ENCODE measurements at places on chromosomes 3 and 15. TPM values are rescaled to one million over a fixed set of nuclear protein-coding genes. Genes with fewer than 3 reads are reported as not detected.

The CCR8 gene
- not detected for total RNA-seq

The TNFAIP8L3 gene
- total RNA-seq = not detected

The DUOX1 gene
- total RNA-seq = not detected

DNA sequence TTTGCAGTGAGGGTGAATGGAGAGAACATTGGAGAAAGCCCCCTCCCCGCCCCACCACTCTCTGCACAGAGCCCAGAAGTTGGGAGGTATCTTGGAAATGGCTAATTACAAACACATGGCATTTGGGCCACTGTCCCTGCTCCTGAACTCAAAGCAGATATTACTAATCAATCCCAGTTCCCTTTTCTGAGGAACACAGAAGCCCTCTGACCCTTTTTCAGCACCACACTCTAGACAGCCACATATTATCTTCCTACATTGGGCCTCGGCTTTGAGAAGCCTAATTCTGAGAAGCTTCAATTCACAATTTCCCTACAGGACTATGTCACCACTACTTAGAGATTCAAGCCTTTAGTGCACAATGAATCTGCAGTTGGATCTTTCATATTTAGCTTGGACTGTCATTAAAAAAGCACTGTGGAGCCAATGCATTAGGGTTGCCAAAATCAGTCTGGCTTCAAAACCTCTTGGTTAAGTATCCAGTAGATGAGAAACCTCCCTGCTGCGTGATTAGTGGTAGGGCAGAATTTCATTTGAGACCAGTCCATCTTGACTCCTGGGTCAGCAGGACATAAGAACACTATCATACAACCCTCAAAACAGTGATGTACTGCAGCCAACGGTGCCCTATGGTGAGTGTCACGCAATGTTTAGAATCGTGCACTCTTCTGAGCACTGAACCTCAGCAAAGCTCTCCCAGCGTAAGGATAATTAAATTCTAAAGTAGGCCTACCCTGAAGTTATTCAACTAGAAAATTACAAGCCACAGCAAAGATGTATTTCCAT is 26.1 kb downstream of the MGLL start:
- DNase-seq = no peak

DNA sequence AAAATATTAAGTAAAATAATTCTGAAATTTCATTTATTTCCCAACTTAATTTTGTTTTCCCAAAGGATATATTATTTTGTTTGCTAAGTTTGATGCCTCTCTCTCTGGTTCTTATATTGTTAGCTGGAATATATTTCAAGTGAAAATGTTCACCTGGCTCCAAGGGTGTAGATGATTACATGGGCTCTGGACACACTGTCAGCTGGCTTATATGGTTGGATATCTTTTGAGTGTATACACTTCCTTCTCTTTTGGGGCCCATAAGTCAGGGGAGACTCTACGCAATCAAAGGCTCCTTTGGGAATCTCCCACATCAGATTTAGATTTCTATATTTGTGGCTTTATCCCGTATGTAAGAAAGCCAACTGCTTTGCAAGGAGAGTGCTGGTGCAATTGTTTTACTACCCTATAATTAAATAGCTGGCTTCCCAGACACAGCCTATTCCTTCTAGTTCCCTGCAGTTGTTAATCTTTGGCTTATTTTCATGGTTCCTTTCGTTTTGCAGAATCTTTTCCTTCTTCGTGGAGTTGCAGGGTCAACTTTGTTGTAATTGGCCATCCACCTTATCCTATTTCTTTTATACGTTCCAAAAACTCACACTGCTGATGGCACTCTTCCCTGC is 225.7 kb downstream of the DPH6 start:
- DNase-seq = no peak

DNA sequence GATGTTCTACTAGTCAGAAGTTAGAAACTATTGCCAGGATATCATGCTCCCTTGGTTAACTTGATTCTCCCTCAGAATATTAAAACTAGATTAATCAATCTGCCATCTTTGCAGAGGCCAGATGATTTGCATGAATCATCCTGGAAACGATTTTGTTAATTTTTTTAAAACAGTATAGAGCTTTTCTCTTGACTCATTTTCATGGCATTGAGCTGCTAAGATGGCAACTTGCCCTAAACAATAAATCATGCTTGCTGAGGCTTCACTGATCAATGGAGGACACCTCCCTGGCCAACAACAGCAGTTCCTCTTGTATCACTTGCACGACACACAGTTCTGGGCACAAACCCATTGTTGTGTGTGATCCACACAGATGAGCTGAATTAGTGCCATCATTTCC is 109.1 kb downstream of the COL6A6 start:
- no peak for DNase-seq

DNA sequence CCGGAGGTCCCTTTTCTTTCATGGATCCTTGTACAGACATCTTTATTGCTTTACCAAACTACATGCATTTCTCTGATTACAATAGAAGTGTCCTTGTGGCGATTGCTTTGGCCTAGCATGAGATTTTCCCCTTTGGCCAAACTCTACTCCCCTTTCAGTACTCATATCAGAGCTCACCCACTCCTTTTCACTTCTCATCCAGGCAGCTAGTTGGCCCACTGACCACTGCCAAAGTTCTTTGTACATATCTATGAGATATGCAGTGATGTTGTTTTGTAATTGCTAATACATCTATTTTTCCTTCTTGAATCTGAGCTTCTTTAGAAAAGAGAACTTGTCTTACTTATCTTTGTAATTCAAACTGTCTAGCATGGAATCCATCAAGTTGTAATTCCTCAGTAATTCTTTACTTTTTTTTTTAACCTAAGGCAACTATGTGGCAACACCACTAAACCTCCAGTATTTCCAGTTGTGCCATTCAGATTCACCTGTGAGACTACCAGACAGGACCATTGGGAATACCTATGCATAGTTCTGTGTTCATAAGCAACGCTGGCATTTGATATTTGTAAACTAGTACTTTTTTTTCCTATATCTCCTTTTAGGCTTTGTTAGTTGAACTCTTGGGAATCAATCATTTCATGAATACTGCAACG is 39.2 kb downstream of the AADACL2 start:
- DNase-seq = no peak

DNA sequence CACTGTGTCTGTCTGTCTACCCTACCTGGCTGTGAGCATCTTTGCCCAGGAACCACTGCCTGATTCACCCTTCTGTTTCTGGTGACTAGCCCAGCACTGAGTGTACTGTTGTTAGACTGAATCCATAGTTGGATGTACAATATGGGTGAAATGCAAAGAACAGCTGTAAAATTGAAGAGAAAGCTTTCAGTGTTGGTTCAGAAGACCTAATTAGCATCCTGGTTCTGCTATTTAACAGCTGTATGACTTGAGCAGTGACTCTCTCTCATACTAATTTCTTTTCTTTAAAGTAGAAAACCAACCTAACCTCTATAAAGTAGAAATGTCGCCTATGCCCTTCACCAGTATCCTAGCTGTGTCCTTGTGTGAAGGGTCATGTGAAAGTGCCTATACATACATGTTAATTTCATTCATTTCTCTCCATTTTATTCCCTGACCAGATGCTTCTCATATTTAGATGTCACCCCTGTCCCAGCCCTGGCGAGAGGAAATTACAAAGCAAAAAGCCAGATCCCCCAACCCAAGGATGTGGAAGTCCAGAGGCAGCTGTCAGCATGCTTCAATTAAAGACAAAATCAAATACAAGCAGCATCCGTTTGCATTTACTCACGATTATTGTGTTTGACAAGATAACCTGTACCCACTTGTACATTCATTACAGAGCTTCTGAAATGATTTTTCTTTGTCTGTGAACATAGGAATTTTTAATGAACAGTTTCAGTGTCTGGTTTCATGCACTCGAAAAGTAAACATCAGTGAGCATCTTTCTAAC is 305.7 kb upstream of the ICE2 start:
- no peak for DNase-seq

DNA sequence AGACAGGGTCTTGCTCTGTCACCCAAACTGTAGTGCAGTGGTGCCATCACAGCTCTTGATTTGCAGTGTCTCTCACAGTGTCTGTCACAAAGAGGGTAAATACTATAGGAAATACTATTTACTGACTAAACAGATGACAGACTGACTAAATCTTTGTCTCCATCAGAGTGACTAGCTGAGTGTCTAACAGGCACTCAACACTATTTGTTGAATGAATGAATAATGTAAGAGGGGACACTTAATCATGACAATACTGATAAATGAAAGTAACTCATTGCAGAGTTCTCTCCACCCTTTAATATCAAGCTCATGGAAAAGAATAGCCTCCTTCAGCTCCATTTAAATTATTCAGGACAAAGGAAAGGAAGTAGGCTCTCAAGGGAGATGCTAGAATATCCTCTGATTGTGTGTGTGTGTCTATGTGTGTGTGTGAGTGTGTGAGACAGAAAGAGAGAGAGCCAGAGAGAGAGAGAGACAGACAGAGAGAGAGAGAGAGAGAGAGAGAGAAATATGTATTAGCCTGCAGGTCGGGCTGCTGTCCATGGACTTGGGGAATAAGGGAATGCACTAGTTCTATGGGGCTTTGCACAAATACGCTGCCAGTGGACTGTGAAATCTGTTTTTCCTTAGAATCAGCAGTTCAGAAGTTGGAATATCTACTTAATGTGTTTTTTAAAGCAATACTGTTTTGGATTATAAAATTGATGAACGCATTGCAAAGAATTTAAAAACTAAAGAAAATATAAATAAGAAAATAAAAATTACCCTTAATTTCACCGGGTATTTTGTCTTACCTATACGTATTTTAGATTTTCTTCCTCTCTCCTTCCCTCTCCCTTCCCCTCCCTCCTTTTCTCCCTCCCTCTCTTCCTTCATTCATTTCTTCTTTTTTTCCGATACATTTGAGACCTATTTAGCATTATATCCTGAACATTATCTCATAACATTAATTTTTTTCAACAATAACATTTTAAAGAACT is 132.9 kb upstream of the LRIG1 start:
- no peak for DNase-seq

GRCh38 chr3:104903064-104903463 is 463.6 kb upstream of the ALCAM start:
- no peak for DNase-seq

GRCh38 chr3:53482227-53482626 is 12.2 kb upstream of the CACNA1D start:
- no peak for DNase-seq

All from Caki2 (cell line).